Cortex of kidney (tissue), 1 donor: ENCODE measurements at places on chromosomes 12 and 14.

- no peak for DNase-seq
These were observed 740 bp upstream of the PRPF40B start for GRCh38 chr12:49622501-49623141.

GRCh38 chr12:13102461-13103195 lies 839 bp downstream of the GSG1 start:
- no peak for DNase-seq

DNA sequence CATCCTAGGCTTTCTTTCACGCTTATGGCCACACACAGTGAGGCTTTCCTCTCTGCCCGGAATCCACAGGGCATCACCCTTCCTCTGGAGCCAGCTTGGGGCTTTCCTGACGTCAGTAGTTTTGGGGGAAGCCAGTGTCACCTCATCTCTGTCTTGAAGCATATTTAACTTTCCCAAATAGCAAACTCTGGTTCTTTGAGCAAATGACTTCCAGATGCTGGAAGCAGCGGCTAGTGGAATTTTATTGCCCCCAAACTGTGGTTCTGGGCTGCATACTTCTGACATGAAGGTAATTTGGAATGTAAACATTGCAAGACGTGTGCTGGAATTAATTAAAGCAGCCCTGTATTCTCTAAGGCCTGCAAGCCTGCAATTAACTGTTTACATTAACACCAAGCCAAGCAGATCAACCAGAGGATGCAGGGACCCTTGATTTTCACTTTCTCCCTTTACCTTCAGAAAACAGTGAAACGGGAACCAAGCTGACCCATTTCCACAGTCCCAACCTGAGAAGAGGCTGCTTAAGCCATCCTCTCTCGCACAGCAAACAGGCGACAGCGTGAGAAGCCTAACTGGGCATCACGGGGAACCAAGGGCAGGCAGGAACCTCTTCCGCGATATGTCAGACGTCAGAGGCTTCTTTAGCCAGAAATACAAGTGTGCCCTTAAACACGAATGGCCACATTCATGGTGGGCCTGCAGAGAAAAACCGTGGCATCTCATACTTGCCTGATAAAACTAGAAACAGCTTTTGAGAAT lies 258.4 kb downstream of the CACNA1C start:
- DNase-seq, result no peak

DNA sequence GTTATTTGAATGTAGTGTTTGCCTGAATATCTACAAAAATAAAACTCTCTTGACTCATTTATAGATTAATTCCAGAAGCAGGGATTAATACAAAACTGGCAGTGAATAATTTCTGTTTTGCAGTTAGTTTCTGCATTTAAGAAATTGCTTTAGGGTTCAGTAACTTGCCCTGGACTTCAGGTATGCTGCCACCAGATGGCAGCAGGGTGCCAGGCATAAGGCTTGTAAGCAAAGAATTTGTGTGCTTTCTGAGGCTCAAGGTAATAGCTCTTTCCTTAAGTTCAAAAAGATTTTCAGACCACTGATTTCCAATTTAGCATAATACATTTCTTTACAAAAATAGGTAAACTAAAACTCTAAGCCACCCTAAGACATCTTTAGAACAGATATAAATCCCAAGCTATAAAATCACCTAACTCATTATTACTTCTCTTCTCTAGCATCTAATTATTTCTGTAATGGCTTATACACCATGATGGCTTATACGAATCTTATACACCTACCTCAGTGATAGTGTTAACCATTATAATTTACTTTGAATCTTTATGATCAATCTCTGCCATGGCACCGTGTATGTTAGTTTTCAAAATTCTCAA lies 398.3 kb downstream of the APAF1 start:
- DNase-seq, result no peak

DNA sequence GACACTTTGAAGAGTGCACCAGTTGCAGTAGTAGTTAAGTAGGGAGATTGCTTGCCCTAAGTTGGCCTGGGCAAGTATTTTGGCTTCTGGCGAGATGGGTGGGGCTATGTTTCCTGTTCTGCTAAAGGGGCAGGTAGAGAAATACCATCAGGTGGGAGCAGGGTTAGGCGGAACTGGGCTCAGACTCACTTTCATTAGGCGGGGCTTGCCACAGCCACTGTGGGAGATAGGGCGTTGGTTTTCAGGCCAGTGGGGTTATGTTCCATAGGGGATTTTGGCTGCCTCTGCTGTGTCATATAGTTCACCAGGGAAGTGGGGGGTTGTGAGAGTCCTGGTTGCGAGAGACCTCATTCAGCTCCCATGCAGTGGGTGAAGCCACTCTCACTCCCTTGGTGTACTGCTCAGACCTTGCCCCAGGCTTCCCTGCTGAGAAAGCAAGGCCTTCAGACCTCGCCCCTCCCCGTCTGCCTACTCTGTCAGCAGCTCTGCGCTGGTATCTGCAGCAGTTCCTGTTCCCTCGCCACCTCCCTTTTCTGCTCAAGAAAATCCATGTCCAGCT lies 43.3 kb downstream of the AEBP2 start:
- DNase-seq, result no peak
